ENCODE measurements at places on chromosomes 5 and 9.

DNA sequence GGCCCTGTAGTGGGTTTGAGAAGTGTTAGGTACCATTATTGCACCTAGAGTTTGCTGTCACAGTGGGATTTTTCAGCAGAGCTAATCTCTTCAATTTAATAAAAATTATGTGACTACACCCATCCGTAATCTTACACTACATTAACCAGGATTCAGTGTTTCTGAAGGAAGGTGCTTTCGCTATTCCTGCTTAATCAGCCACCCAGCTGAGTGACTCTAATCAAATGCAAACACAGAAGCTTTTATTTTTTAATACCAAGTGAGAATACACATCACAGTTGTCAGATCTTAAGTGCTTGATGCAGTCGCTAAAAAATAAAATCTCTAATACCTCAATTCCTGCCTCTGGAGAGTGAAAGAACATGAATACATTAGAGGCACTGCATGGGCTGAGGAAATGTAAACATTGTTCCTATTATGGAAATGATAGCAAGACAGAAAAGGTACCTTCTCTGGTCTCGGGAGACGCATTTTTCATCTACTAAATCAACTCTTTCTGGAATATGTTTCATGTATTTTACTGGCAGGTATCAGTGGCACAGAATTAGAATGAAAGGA, 125.7 kb downstream of the SEMA6A start:
- H3K36me3 ChIP-seq = no peaks in the 10 kb centered on the region
- DNase-seq = no peak
- H3K4me3 ChIP-seq = no peak overlapping the region
- no peaks in the 10 kb centered on the region for H3K27me3 ChIP-seq
- no peaks in the 10 kb centered on the region for H3K4me1 ChIP-seq

GRCh38 chr5:98218838-98219237, 554.6 kb upstream of the RGMB start:
- no peaks in the 10 kb centered on the region for H3K36me3 ChIP-seq
- H3K27me3 ChIP-seq = no peaks in the 10 kb centered on the region
- no peaks in the 10 kb centered on the region for H3K4me1 ChIP-seq

DNA sequence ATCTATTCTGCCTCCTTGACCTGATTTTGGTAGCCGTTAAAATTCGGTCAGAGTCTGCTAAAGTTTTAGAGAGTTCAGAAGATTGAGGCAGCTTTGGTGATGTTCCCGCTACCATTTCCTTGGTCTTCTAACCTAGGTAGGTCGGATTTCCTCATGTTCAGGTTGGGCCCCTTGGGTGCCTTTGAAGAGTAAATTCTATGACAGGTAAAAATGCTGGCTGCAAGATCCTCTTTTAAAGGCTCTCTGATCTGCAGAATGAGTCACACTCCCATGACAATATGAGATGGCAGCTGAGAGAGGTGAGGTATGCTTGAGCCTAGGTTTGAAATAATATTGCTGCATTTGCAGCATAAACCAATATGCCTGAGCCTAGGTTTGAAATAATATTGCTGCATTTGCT, 198.9 kb downstream of the TSSK1B start:
- no peaks in the 10 kb centered on the region for H3K27me3 ChIP-seq
- no peak overlapping the region for H3K27ac ChIP-seq
- DNase-seq = no peak
- H3K36me3 ChIP-seq = no peaks in the 10 kb centered on the region
- no peaks in the 10 kb centered on the region for H3K4me1 ChIP-seq

GRCh38 chr5:139017624-139018023, 142.5 kb upstream of the LRRTM2 start:
- H3K4me1 ChIP-seq = peaks cover 6% of the 10 kb centered on the region
- no peak for DNase-seq
- H3K36me3 ChIP-seq = peaks cover 6% of the 10 kb centered on the region
- no peak overlapping the region for H3K4me3 ChIP-seq
- no peaks in the 10 kb centered on the region for H3K27me3 ChIP-seq

GRCh38 chr5:40679148-40679912, 385 bp upstream of the PTGER4 start:
- H3K27ac ChIP-seq = peak overlapping the region; percentile 78
- no peaks in the 10 kb centered on the region for H3K27me3 ChIP-seq
- peak; percentile 94 for DNase-seq
- peak overlapping the region; percentile 77 for H3K4me3 ChIP-seq

- peaks cover 3% of the 10 kb centered on the region for H3K36me3 ChIP-seq
- H3K27me3 ChIP-seq = no peaks in the 10 kb centered on the region
- H3K4me3 ChIP-seq = no peak overlapping the region
- peaks cover 10% of the 10 kb centered on the region for H3K4me1 ChIP-seq
- H3K27ac ChIP-seq = peak overlapping the region; percentile 80
These were observed 71.0 kb downstream of the PGM5 start for GRCh38 chr9:68427216-68427977.

DNA sequence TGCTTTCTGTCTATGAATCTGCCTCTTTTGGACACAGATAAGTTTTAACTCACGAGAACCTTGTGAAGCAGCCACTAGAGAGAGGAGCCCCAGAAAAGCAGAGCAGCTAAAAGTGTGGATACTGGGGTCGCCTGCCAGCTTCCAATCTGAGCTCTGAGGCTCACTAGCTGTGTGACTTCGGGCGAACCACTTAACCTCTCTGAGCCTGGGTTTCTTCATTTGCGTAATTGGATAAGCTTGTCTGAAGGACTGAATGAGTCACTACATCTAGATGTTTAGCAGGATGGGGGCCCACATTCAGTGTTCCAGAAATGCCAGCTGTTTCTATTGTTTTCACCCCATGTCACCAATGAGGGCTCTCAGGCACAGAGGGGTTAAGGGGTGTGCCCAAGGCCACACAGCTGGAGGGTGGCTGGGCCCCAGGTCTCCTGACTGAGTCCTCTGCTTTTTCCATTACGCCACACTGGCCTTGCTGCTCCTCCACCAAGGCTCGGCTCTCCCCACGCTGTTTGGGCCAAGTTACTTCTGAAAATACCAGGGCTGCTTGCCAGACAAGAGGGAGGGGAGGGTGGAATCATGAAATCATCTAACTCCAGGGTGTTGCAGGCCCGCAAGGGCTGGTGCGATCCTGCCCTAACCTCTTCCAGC, 36.2 kb downstream of the SH3PXD2B start:
- DNase-seq = peak; percentile 98
- H3K27ac ChIP-seq = peak overlapping the region; percentile 71
- no peak overlapping the region for H3K4me3 ChIP-seq
- no peaks in the 10 kb centered on the region for H3K27me3 ChIP-seq

DNA sequence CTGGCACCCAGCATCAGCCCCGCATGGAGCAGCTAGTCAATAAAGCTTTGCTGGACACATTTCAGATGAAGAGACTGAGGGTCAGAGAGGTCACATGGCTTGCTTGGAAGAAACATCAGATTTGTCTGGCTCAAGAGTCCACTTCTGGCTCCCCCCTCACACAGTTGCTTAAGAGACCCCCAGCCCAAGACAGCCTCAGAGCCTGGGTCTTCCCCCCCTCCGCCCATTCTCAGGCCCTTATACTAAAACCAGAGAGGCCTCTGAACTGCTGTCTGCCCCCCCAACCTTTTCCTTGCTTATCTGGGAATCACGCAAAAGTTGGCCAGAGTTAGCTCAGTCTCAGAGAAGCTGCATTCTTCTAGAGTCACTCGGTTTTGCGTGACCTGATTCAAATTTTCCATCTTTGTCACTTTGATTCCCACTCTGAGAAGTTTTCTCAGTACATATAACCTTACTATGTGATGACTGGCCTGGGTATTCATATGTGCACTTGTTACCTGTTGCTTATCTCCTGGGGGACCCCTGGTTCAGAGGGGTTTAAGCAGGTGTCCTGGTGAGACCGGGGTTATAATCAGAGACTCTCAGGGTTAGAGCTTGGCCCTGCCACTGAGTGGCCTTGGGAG, 145.4 kb upstream of the IER5L start:
- H3K27ac ChIP-seq = peak overlapping the region; percentile 94
- H3K4me1 ChIP-seq = peaks cover 40% of the 10 kb centered on the region
- no peaks in the 10 kb centered on the region for H3K27me3 ChIP-seq
- no peaks in the 10 kb centered on the region for H3K36me3 ChIP-seq
- peak; percentile 61 for DNase-seq

DNA sequence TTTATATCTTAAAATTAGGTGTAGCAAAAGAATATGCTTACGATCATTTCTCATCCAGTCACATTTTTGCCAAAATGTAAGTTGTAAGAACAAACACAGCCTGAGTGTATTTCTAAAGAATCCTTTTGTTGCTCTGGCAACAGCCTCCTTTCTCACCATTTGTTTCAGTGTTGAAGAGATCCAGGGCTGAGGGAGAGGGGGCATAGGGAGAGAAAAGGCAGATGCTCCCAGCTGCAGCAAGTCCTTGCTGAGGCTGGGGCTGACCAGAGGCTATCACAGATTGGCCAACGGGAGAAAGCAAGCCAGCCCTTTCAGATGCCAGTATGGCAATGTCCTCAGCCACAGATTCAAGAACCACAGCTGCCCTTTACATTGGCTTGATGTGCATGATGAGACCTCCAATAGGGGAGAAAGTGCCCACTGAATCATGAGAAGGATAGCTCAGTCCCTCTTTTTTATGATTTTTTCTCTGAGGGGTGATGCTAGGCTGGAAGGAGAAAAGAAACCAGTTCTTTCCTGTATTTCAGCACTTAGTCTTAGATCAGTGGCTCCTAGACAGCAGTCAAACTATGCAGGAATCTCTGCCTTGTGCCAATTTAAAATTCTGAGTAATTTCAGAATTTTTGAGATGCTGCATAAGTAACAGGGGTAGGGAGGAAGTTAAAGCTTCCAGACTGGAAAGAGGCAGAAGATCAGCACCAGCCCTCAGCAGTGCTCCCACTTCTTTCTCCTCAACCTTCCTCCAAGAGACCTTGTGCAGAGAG, 142.1 kb downstream of the LHFPL2 start:
- H3K4me3 ChIP-seq = no peak overlapping the region
- H3K27me3 ChIP-seq = no peaks in the 10 kb centered on the region
- H3K4me1 ChIP-seq = peaks cover 10% of the 10 kb centered on the region
- no peaks in the 10 kb centered on the region for H3K36me3 ChIP-seq

- H3K4me1 ChIP-seq = no peaks in the 10 kb centered on the region
- H3K27ac ChIP-seq = no peak overlapping the region
- no peak for DNase-seq
- no peak overlapping the region for H3K4me3 ChIP-seq
- H3K36me3 ChIP-seq = no peaks in the 10 kb centered on the region
These were observed 36.3 kb upstream of the CDKN2AIPNL start for GRCh38 chr5:134447815-134448520.

- no peaks in the 10 kb centered on the region for H3K36me3 ChIP-seq
- H3K4me1 ChIP-seq = no peaks in the 10 kb centered on the region
- no peak overlapping the region for H3K27ac ChIP-seq
- no peak overlapping the region for H3K4me3 ChIP-seq
- H3K27me3 ChIP-seq = no peaks in the 10 kb centered on the region
- no peak for DNase-seq
These were observed 90.9 kb downstream of the THBS4 start for GRCh38 chr5:80125962-80126480.

DNA sequence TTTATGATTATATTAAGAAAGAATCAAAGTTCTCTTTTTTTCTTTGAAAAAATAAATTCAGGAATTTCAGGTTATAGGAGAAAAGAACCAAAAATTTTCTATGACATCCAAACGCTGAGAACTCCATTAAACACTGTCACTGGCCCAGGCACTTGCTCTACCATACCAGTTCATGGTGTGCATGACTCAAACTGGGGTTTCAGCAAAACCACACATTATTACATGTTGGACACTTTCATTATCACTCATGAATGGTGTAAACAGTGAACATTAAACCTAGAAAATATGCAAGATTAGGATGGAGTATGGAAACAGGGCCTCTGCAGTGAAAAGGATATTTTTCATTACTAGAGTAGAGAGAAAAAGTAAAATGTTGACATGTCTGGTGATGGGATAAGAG, 369.9 kb upstream of the FAM174A start:
- H3K4me3 ChIP-seq = no peak overlapping the region
- H3K27me3 ChIP-seq = no peaks in the 10 kb centered on the region
- no peaks in the 10 kb centered on the region for H3K4me1 ChIP-seq
- H3K27ac ChIP-seq = no peak overlapping the region
- DNase-seq = no peak
- H3K36me3 ChIP-seq = no peaks in the 10 kb centered on the region

DNA sequence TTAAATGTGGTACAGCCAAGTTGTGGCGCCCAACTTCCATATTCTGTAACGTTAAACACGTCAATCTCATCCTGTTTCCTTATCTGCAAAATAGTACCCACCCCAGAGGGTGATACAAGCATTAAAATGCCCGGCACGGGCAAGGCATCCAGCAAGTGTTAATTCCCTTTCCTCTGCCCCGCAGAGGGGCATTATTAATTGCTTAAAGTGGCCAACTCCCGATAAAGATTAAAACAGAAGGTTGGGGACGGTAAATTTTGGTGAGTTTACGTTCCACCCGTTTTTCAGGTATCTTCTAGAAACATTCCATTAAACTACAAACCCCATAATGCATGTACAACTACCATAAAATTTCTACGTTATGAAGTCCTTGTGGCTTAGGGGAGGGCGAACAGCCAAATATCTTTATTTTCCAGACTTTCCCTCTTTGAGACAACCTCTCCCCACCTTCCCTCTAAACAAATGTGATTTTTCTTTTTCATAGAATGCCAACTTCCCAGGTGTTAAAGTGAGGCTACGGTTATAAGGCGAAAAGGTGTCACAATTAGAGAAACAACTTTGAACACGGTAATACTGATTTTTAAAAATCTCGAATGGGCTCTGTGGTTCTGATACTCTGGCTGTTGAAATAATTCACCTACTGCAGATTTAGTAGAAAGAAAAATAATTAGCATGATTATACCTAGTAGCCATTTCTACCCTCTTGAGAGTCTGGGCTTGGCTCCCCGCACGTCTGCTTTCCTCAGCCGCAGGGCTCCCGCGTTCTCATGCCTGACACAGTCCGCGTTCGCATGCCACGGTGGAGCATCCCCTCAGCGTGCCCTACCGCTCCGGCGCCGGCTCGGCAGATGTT, 1.2 kb upstream of the GPBP1 start:
- H3K27me3 ChIP-seq = no peaks in the 10 kb centered on the region
- DNase-seq = no peak
- H3K36me3 ChIP-seq = no peaks in the 10 kb centered on the region
- H3K4me1 ChIP-seq = peaks cover 11% of the 10 kb centered on the region

DNA sequence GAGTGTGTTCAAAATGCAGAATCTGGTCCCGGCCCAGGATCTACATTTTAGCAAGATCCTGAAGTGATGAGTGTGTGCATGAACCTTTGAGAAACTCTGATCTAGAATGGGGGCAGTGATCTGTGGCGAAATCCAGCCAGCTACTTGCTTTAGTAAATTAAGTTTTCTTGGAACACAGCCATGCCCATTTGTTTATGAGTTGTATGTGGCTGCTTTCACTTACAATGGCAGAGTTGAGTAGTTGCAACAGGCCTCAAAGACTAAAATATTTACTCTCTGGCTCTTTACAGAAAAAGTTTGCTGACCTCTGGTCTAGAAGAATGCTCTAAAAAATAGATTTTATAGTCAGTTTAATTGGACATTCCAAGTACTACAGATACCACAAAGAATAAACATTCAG, 588.3 kb downstream of the BNC2 start:
- no peaks in the 10 kb centered on the region for H3K36me3 ChIP-seq
- H3K4me3 ChIP-seq = no peak overlapping the region
- H3K27me3 ChIP-seq = no peaks in the 10 kb centered on the region
- H3K27ac ChIP-seq = no peak overlapping the region
- DNase-seq = no peak

GRCh38 chr5:153584126-153584959, 93.9 kb downstream of the GRIA1 start:
- no peaks in the 10 kb centered on the region for H3K36me3 ChIP-seq
- no peak for DNase-seq
- no peak overlapping the region for H3K27ac ChIP-seq
- no peaks in the 10 kb centered on the region for H3K27me3 ChIP-seq
- no peaks in the 10 kb centered on the region for H3K4me1 ChIP-seq

GRCh38 chr5:56307714-56308333, 74.7 kb upstream of the ANKRD55 start:
- DNase-seq = no peak
- H3K4me3 ChIP-seq = no peak overlapping the region
- no peak overlapping the region for H3K27ac ChIP-seq
- H3K27me3 ChIP-seq = no peaks in the 10 kb centered on the region
- no peaks in the 10 kb centered on the region for H3K4me1 ChIP-seq
